Suppressor macrophage treated with lipopolysaccharide for 1 hour (primary cell): ENCODE measurements at places on chromosomes 13 and 19.

GRCh38 chr13:40626561-40626960 is 39.9 kb downstream of the FOXO1 start:
- peak; percentile 58 for DNase-seq

DNA sequence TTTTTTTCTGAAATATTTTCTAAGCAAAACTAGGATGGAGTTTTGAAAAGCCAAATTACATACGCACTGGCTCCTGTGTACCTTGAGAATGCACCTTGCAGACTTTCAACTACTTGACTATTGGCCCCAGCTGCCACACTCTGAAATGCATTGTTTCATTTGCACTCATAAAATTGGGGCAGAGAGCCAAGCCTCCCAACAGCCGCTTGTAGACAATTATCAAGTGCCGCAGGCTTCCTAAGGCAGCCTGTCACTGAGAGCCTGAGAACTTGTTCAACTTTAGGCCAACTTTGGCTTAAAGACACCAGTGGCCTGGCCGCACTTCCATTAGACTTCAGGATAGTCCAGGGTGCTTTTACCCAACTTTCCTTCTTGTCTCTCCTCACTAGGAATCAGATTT is 115.7 kb upstream of the STARD13 start:
- DNase-seq = no peak

DNA sequence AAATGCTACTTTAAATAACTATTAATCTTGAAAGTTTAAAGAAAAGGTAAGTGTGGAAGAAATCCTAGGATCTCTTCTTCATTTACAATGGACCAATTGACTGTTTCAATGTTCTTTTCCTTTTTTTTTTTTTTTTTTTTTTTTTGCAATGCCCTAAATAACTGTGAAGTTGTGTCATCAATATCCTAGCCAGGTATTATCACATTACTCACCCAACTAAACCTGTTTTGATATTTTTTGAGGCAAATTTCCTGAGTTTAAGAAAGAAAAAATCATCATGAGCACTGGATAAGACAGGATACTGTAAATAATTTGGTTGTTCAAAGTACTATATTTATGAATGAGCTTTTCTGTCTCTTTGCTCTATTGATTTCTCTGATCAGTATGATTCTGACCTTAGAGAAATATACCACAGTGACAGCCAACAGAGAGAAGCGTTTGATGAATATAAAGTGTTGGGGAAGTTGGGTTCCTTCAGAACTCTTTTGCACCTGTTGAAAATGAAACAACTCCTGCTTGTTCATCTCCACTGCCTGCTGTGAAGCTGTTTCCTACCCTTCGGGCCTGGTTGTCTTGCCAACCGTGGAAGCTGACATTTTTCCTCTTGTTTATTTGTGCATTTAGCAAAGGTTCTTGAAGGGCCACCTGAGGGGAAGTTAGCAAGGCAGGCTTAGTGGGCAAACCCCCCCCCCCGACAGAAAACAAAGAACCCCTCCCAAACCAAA is 1220.5 kb upstream of the SLC10A2 start:
- no peak for DNase-seq

DNA sequence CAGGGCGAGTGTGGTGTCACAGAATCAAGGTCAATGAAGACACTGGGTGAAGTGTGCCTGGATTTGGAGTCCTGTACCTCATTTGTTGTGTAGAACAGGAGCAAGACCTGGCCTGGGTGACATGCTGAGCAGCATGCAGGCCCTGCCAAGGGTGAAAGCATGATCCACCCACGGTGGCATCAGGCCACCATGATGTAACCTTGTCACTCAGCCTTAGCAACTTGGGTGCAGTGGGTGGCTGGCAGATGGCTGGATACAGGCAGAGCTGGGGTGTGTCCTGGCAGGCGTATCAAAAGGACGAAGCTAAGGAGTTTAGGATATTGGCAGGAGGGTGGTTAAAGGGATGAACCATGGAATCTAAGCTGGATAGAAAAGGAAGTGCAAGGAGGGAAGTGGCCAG is 10.3 kb downstream of the THSD1 start:
- DNase-seq = peak; percentile 54
